ENCODE measurements at places on chromosomes 12 and 14.

GRCh38 chr14:93725002-93725582 lies 63.2 kb downstream of the PRIMA1 start:
- DNase-seq: no peak

DNA sequence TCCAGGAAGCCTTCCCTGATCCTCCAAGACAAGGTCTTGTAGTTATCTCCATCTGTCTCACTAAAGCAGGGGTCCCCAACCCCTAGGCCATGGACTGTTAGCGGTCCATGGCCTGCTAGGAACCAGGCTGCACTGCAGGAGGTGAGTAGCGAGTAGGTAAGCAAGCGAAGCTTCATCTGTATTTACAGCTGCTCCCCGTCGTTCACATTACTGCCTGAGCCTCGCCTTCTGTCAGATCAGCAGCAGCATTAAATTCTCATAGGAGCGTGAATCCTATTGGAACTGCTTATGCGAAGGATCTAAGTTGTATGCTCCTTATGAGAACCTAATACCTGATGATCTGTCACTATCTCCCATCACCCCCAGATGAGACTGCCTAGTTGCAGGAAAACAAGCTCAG lies 12.4 kb upstream of the NFYB start:
- no peak for DNase-seq

DNA sequence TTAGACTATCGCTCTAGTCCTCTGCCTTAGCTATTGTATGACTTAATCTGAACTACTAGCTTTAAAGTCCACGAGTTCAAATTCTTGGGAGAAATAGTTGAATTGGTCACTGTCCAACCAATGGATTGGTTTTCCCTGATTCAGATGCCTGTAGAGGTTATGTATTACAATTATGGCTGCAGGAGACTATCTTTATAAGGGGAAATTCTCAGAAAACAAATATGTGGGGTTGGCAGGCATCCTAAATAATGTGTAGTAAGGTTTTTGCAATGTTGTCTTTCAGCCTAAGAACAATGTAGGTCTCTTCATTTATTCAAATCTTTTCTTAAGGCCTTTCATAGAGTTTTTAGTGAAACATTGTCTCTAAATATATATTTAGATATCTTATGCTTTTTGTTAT lies 26.9 kb downstream of the MYRFL start:
- no peak for DNase-seq

DNA sequence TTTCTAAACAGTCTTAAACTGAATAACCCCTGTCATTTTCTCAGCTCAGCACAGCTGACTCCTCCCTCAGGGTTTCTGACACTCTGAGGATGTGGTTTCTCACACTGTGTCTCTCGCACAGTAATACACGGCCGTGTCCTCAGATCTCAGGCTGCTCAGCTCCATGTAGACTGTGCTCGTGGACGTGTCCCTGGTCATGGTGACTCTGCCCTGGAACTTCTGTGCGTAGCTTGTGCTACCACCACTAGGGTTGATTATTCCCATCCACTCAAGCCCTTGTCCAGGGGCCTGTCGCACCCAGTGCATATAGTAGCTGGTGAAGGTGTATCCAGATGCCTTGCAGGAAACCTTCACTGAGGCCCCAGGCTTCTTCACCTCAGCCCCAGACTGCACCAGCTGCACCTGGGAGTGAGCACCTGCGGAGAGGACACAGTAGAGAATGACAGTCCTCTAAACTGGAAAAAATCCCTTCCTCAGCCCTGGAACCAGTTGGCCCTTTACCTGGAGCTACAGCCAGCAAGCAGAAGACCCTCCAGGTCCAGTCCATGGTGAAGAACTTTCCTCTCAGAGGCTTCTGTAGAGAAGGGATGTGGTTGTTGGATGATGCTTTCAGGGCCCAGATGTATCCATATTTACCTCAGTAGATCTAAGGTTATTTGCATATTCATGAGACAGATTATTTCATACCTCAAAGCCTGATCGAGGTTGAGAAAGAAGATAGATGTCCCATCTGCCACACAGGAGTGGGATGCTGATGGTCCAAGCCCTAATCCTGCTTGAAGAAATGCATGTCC lies 984.8 kb downstream of the TMEM121 start:
- no peak for DNase-seq

GRCh38 chr12:72790273-72790672 lies 518.1 kb downstream of the TRHDE start:
- DNase-seq: no peak

DNA sequence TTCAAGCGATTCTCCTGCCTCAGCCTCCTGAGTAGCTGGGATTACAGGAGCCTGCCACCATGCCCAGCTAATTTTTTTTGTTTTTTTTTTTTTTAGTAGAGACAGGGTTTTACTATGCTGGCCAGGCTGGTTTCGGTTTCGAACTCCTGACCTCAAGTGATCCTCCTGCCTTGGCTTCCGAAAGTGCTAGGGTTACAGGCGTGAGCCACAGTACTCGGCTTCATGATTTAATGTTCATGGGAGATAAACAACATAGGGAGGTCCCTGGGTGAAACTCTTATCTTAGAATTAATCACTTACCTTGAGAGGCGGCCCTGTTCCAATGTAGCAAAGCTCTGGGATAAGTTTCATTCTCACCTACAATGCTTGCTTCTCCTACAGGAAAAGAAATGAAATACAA lies 48.3 kb downstream of the SEL1L start:
- no peak for DNase-seq

Data from DMS79 (cell line).